Bone marrow (tissue), 2 donors: ENCODE measurements at places on chromosomes 13 and 19.
A peak's percentile ranks its signal among the peaks of the same experiment; 100 is the strongest.

DNA sequence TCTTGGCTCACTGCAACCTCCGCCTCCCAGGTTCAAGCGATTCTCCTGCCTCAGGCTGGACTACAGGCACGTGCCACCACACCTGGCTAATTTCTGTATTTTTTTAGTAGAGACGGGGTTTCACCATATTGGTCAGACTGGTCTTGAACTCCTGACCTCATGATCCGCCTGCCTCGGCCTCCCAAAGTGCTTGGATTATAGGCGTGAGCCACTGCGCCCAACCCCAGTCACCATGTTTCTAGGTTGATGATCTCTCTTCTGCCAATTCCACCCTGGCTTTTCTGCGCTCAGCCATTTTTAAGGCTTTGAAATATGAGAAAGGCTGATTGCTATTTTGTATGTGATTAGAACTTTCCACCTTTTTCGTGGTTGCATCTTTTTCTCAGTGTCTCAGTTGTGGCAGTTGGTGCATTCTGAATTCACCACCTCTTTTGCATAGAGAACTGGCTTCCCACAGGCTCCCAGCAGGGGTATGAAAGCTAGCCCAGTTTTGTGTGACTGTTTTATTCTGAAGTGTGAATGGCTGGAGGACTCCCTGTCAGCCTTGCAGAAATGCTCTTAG is 15.5 kb downstream of the CEACAM1 start:
- no peak for DNase-seq

- peak; percentile 26 for DNase-seq
Measured at GRCh38 chr19:18328340-18329034, 5.6 kb upstream of the LSM4 start.

DNA sequence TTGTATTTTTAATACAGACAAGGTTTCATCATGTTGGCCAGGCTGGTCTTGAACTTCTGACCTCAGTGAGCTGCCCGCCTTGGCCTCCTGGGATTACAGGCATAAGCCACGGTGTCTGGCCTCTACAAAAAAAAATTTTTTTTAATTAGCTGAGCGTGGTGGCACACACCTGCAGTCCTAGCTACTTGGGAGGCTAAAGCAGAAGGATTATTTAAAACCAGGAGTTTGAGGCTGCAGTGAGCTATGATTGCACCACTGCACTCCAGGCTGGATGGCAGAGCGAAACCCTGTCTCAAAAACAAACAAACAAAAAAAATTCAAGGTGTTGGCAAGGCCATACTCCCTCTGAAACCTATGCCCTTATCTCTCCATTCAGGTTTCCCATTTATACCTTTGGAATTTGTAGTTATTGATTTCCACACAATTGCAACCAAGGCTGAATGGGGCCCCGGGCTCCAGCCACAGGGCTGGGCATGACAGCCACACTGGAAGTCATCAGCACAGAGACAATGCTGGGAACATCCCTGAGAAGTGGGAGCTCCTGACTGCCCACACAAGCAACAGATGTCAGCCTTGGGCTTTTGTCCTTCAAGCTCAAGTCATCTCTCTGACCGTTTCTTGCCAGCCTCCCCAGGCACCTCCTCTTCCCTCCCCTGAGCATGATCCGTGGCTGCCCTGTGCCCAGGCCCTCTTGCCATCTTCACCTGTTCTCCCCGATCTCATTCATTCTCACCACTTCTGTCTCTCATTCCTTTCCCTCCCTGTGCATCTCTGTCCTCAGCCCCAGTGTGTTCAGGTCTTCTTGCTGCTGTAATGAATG is 27.2 kb upstream of the CALM3 start:
- no peak for DNase-seq

DNA sequence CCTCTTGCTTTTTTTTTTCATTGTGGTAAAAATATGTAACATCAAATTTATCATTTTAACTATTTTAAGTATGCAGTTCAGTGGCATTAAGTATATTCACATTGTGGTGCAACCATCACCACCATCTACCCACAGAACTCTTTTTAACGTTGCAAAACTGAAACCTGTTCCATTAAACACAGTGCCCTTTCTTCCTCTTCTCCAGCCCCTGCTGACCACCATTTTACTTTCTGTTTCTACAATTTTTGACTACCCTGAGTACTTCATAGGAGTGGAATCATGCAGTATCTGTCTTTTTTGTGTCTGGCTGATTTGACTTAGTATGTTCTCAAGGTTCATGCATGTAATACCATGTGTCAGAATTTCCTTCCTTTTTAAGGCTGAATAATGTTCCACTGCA is 153.1 kb downstream of the FGF9 start:
- DNase-seq = no peak

DNA sequence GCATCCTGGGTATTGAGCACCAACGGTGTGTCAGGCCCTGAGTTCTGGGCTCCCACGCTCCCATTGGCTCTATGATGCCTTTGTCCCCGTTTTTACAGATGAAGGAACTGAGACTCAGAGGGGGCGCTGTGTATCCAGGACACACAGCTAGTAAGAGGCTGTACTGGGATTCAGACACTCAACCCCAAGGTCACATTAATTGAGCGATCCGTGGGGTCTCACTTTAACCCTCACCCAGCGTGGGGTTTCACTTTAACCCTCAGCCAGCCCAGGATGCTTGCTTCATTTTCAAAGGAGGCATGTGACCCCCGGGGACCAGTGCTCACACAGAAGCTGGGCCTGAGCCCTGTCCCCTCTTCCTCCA is 42.6 kb downstream of the CYP4F22 start:
- no peak for DNase-seq

GRCh38 chr19:47765523-47766358 is 12.8 kb upstream of the SELENOW start:
- DNase-seq = no peak

GRCh38 chr13:90800082-90800746 is 547.3 kb upstream of the MIR17HG start:
- peak; percentile 2 for DNase-seq

DNA sequence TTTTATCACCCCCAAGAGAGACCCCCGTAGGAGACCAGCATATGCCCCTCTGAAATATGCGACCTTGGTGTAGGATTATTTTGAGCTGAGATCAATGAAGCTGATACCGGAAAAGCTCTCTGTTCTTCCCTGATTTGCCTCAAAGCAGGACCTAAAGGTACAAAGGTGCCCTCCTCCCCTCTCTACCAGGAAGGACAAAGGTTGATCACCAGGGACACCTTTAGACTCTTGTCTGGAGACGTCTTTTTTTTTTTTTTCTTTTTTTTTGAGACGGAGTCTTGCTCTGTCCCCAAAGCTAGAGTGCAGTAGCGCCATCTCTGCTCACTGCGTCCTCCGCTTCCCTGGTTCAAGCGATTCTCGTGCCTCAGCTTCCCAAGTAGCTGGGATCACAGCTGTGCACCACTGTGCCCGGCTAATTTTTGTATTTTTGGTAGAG is 792 bp upstream of the PEX11G start:
- no peak for DNase-seq

DNA sequence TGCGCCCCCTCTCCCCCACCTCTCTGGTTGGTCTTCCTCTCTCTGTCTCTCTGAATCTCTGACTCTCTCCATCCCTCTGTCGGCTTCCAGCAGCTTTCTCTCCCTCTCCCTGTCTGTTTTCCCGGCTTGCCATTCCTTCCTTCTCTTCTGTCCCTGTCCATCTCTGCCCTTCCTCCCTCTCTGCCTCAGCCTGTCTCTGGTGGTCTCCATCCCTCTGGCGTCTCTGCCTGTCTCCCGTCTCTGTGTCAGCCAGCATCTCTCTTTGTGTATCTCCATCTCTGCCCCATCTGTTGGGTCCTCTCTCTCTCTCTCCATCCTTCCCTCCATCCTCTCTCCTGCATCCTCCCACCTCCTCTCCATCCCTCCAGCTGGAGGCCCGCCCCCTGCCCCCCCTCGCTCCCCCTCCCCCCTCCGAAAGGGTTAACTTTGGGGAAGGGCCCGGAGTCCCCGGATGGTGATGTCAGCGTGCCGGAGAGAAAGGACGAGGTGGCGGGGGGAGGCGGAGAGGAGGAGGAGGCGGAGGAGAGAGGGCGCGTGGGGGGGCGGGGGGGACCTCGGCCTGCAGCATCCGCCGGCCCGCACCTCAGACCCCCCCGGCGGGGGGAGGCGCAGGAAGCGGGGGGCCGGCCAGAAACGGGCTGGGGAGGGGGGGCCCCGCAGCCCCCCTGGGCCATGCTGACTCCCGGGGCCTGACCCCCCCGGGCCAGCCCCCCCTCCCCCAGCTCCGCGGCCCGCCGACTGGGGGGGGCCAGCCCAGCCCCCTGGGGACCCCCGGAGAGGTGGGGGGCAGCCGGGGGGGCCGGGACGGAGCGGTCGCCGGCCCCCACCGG is at the start of gene BRSK1:
Gene BRSK1, plus strand, starts transcription at position 450 of the 830 bp plus-strand sequence. CDS start 446 bp downstream, outside the sequence.
- no peak for DNase-seq

DNA sequence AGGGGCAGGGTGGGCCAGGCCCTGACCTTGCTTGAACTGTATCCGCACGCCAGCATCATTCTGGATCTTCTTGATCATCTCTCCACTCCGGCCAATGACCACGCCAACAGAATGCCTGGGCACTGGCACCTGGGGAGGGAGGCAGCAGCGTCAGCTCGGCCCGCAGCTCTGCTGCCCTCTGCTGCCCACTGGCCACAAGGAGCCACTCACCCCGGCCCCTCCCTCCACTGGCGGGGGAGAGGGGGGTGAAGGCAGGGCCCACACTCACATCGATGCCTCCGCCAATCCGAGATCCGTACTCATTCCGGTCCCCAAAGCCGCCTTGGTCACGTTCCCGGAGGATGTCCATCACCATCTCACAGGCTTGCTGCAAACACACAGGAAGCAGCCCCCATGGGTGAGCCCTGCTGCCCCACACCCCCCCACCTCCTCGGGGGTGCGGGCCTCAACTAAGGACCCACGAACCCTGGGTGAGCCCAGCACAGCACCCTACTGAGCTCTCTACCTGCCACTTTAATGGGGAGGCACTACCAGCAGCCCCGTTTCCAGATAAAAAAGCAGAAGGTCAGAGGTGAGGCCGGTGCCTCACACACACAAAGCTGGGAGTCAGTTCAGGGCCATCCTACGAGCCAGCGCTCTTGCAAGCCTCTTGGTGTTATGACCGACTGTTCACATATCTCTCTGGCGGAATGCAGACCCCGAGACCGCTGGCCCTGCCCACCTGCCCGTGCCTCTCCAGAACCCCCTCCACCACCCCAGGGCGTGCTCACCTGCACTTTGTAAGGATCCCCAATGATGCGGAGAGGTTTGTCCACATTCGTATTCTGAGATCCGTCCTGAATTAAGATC is 6.7 kb downstream of the KHSRP start:
- no peak for DNase-seq

DNA sequence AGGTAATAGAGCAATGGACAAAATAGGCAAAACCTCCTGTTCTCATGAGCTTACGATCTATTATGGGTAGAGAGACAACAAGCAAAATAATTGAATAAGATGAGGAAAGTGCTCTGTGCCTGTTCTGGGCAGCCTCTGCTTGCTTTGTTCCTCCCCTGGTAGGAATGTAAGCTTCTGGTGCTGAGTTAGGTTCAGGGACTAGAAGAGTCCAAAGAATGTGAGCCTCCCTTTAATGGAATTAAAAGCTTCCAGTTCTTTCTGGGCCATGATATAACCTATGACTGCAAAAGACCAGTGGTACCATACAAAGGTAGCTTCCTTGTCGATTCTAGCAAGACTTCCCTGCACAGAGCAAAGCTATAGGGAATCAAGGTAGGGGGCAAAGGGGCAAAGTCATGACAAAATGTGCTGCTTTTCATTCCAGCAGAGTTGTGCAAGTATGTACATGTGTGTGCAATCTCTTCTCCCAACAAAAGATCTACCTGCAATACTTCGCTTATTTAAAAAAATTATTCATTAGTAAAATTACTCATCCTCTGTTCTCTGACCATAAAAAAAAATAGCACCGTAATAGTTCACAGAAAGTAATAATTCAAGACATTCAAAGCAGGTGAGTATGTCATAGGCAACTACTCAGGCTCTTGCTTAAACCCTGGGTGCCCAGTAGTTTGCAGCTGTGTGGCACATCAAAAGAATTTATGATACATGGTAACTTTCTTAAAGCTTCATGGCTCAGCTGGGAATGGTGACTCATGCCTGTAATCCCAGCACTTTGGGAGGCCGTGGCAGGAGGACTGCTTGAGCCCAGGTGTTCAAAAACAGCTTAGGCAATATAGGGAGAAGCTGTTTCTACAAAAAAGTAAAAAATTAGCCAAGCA is 21.4 kb downstream of the ACOD1 start:
- DNase-seq = no peak

GRCh38 chr13:83883061-83883523 is 818 bp upstream of the SLITRK1 start:
- no peak for DNase-seq

- DNase-seq = no peak
Measured at GRCh38 chr13:42275506-42275905, 3.6 kb downstream of the AKAP11 start.

DNA sequence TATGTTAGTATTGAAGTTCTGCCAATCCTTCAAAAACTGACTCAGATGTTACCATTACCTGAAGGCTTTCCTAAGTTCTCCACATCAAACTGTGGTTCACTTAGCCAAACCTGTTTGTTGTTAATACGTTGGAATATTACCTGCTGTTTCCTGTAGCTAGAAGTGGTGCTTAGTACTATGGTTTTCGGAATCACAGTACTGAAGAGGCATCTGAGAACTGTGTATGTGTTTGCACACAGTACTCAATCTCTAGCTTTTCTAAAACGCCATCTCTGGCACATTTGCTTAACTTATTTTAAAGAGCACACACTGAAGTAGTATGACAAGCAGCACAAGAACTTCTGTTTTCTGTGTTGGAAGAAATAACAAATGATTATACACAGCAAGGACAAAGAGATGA is 248.2 kb downstream of the SHISA2 start:
- no peak for DNase-seq

- DNase-seq = no peak
Measured at GRCh38 chr13:111115061-111115964, at the start of gene ARHGEF7. Gene ARHGEF7, plus strand, starts transcription at chr13:111115310. Its CDS starts 217 bp downstream, at chr13:111115527.

- DNase-seq = peak; percentile 80
Measured at GRCh38 chr19:55080968-55081769, 5.5 kb downstream of the EPS8L1 start.

- DNase-seq = no peak
Measured at GRCh38 chr19:4503132-4503824, 15.0 kb downstream of the PLIN4 start.

DNA sequence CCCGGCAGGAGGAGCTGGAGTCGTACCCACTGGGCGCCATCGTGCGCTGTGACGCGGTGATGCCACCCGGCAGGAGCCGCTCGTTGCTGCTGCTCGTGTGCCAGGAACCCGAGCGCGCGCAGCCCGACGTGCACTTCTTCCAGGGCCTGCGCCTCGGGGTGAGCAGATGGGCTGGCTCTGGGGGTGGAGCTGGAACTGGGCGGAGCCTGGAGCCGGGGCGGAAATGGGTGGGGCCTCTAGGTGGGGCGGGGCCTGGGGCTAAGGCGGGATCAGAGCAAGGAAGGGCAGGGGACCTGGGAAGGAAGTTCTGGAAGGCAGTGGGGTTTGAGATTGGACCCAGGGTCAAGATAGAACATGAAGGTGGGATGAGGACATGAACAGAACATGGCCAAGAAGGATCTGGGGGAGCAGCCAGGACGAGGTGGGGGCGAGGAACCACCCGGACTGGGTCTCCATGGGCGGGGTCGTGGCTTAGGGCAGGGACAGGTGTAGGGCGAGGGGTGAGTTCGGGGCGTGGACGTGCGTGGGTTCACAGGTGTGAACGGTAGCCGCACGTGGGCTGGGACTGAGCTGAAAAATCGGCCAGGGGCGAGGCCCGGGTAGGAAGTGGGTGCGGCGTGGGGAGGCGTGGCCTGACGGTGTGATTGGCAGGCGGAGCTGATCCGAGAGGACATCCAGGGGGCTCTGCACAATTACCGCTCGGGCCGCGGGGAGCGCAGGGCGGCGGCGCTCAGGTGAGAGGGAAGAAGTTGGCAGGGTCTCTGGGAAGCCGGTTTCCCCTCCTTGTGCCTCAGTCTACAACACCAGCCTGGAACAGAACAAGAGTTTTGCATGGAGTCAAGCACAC is 4.7 kb downstream of the EPS8L1 start:
- no peak for DNase-seq
